WTC11 (cell line): ENCODE measurements at places on chromosomes 12 and 14. TPM values are rescaled to one million over a fixed set of nuclear protein-coding genes. Genes with fewer than 3 reads are reported as not detected.

DNA sequence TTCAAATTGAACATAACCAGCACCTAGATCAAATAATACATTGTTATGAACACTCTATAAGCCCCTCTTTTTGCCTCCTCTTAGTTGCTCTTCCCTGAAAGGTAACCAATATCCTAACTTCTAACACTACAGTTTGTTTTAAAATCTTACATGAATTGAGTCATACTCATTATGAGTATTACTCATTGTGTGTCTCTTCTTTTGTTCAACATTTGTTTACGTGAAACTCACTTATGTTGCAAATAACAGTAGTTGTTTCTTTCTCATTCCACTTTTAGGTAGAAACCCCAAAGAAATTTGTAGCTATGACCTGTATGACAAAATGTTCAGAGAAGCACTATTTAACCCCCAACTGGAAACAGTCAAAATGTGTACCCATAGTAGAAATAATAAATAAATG, 6.6 kb downstream of the LRRC9 start:
- no peak for DNase-seq

GRCh38 chr12:81596558-81596957, 162.6 kb downstream of the PPFIA2 start:
- no peak for DNase-seq

DNA sequence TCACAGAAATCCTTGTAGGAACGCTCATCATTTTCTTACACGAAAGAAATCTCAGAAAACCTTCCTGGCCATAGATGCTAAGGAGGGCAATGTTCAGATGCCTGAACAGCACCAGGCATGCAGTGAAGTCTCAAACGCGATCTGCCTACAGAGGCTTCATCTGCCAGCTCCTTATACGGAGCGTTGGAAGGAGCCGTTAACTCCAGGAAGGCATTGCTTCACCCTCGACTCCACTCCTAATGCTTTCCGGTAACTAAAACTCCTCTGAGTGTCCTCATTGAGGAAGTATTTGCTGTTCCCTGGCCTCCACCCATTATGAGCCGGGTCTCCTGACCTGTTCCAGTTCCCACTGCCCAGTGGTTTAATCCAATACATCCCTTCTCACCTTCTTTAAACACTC, 502.7 kb downstream of the BCL11B start:
- DNase-seq = no peak

GRCh38 chr12:95884998-95885397, 26.2 kb downstream of the SNRPF start:
- DNase-seq = no peak

- peak; percentile 10 for DNase-seq
These were observed 110.3 kb downstream of the DICER1 start for GRCh38 chr14:95046711-95047681.

- DNase-seq = no peak
These were observed 333.7 kb upstream of the OR4E1 start for GRCh38 chr14:22007363-22007762.

AMN gene
- 2.4 to 3.0 TPM (median 2.8 TPM) in 3 replicates for total RNA-seq

- DNase-seq = no peak
These were observed 1119.7 kb downstream of the VRK1 start for GRCh38 chr14:97916669-97917568.

GRCh38 chr14:34374998-34375740, 86.9 kb downstream of the SPTSSA start:
- DNase-seq = no peak

DNA sequence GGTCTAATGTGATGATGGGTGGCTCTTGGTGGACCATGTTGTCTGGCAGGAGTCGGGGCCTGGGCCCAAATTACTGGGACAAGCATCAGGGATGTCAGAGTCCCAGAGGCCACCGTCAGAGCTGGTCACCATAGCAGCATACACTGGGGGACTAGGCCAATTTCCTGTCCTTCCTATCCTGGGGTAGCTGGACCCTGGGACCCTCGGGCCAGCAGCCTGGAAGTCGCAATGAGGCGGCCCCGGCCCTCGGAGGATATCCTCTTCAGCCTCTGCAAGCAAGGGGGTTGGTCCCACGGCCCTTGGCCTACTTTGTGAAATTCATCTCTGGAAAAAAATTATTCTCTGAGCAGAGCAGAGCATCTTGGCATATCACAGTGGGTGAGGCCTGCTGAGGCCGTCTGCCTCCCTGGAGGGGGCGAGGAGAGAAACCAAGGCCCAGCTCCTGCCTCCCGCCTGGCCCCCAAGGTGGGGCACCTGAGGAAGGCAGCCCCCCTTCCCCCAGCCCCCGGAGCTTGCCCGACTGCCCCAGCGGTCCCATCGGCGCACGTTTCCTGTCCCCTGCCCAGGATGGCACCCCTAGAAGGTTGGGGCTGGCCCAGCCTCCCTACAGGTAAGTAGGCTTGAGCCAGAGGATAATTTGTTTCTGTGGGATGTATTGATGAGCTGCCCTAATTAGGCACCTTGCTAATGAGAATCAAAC, 135.0 kb upstream of the MYL2 start:
- DNase-seq = no peak

DNA sequence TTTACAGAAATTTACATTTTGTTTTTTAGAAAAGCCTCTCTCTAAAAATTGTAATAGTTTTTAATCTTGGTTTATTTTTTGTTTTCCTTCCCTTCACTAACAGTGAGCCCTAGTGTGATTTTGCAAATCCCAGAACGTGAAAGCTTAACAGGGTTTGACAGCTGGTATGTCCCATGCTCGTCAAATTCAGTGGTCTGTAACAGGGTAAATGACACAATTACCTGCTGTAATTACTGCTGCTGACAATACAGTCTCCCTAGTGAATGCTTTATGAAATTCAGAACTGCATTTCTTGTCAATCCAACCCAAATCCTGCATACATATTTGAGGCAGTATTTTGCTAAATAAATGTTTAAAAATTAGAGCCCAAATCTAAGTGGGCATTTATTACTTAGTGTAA, 249.2 kb downstream of the NELL2 start:
- DNase-seq = no peak

PDZRN4 gene
- 0.09 TPM in 1 of 3 replicates, not detected in the others for total RNA-seq

GRCh38 chr12:38159092-38159551, 157.5 kb upstream of the ALG10B start:
- DNase-seq = no peak

DNA sequence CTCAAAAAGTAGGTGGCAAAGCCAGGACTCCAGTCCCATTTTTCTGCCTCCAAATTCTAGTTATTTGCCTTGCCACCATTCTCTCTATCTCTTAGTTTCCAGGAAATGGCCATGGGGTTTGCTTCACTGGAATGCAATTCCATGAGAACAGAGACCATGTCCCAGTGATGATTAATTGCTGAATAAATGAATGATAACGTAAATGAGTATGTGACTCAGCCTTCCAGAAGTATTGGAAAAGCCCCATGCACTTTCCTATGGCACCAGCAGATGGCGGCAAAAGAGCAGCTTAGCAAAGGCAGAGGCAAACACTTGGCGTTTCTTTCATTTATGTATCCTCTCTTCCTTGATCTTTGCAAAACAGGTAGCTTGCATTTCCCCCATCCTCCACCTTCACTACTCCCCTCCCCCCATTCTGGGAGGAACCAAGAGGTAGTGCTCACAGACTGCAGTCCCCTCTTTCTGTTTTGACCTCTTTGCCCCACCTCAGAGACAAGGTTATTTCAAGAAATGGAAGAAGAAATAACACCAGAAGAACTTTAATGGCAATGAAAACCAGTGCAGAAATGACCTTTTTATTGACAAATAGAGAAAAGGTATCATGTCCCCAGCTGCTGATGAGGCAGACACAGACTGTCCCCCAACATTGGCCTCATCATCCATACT, 21.3 kb downstream of the TBX3 start:
- DNase-seq = peak; percentile 84

DNA sequence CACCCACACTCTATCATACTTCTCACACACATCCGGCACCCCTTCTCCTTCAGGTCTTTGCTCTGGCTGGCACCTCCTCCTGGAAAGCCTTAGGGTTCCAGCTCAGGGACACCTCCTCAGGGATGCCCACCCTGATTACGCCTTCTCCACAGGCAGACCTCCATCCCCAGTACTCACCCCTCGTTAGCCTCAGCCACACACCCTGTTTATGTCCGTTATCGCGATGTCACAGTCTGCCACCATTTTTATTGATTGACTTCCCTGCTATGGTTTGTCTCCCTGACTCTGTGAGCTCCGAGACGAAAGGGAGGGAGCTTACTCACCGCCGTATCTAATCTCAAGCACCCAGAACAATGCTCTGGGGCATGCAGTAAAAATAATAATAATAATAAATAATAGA, 191.7 kb upstream of the LHX5 start:
- no peak for DNase-seq

- DNase-seq = no peak
These were observed 52.6 kb downstream of the SAV1 start for GRCh38 chr14:50615552-50615951.

RNFT2 gene
- 27.7 to 46.8 TPM (median 41.7 TPM) in 3 replicates for total RNA-seq

DNA sequence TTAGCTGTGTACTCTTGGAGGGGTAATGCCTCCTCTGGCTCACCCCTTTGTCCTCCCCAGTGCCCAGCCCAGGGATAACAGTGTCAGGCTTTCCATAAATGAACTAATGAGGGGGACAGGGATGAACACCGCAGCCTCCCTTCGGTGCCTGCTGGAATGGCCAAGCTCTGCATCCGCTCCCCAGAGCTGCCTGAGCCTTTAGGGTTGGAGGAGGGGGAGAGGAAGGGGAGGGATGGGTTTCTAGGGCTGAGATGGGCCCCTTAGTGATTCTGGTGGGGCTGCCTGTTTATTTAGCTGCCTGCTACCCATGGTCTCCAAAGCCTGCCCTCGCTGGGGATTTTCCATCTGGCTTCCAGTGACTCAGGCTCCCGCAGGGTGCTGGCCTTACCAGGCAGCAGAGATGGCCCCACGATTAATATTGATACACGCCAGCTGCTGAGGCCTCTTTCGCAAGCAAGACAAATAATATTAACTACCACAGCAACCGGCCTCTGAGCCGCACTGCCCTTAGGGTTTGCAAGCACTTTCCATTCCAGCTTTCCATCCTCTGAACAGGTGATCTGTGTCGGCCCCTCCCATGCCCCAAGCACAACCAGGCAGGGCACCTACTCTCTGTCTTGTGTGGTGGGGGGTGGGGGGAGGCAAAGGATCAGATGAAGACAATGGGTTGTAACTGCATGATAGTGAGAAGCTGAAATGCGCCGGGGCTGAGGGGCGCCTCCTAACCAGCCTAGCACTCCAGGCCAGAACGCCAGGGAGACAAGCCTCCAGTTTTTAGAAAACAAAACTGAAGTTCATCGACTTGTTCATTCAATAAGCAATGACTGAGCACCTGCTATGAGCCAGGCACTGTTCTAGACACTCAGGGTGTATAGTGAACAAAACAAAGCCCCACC, 56.7 kb downstream of the C14orf132 start:
- no peak for DNase-seq

GRCh38 chr12:28884904-28885679, 264.0 kb upstream of the FAR2 start:
- no peak for DNase-seq

REM2 gene
- 1.1 to 1.5 TPM (median 1.5 TPM) in 3 replicates for total RNA-seq

- no peak for DNase-seq
These were observed 1.8 kb upstream of the OR4K2 start for GRCh38 chr14:19873178-19873577.

DNA sequence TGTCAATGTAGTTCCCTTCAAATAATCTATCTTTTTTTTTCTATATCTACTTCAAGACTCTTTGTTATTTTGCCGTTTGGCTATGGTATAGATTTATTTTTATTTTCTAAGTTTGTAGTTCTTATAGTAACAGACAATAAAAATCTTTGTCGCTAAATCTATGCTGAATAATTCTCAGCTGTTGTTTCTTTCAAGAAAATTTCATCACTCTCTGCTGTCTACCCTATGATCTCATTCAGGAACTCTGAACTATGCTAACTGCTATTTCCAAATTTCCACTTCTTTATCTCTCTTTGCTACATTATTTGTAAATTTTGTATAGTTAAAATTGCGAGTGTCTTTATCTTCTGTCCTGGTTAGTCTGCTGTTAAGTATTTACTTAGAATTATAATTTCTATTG, 353.6 kb downstream of the LRFN5 start:
- no peak for DNase-seq

- DNase-seq = no peak
These were observed 9.2 kb downstream of the ARHGEF25 start for GRCh38 chr12:57620245-57620935.

RIC8B gene
- 14.5 to 20.2 TPM (median 17.3 TPM) in 3 replicates for total RNA-seq

CEBPE gene
- total RNA-seq = not detected in 3 replicates

DNA sequence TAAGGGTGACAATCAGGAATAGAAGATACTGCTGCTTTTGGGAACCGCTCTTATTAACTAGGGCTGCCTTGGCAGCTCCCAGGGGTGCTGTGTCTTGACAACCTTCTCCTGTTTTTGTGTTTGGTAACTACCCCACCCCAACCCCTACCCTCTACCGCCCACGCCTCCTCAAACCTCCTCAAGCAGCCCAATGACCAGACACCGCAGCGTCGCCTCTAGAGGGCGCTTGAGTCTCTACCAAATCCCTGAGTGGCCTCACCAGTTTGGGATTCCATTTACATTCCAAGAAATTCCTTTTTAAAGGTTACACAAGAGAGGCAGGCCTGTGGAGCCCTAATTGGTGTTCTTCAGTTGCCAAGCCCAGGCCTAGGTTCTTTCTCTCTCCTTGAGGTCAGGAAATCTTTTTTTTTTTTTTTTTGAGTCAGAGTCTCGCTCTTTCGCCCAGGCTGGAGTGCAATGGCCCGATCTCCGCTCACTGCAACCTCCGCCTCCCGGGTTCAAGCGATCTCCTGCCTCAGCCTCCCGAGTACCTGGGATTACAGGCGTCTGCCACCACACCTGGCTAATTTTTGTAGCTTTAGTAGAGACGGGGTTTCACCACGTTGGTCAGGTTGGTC, 72.4 kb upstream of the USP44 start:
- DNase-seq = peak; percentile 88

APAF1 gene
- 18.4 to 20.6 TPM (median 19.3 TPM) in 3 replicates for total RNA-seq

GRCh38 chr12:75585330-75585729, 73.9 kb upstream of the KRR1 start:
- no peak for DNase-seq

CNTN1 gene
- total RNA-seq = 15.6 to 17.0 TPM (median 16.9 TPM) in 3 replicates

DNA sequence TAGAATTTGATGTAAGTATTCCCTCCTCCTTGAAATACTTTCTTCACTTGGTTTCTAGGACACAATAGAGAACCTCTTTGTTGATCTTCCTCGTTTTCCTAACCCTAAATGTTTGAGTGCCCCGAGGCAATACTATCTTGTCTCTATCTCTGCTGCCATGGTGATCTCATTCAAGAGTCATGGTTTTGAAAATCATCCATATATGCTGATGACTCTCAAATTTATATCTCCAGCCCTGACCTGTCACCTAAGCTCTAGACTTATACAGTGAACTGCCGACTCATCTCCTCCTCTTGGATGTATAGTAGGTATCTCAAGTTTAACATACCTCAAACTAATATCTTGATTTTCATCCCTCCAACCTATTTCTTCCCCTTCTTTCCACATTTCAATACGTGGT, 71.4 kb downstream of the RIC8B start:
- DNase-seq = no peak

TAS2R46 gene
- 0.44 to 0.85 TPM (median 0.69 TPM) in 3 replicates for total RNA-seq

- no peak for DNase-seq
These were observed 42.4 kb downstream of the OVCH1 start for GRCh38 chr12:29455087-29455486.
